ENCODE measurements at places on chromosomes 5 and 9.
A peak's percentile ranks its signal among the peaks of the same experiment; 100 is the strongest.

DNA sequence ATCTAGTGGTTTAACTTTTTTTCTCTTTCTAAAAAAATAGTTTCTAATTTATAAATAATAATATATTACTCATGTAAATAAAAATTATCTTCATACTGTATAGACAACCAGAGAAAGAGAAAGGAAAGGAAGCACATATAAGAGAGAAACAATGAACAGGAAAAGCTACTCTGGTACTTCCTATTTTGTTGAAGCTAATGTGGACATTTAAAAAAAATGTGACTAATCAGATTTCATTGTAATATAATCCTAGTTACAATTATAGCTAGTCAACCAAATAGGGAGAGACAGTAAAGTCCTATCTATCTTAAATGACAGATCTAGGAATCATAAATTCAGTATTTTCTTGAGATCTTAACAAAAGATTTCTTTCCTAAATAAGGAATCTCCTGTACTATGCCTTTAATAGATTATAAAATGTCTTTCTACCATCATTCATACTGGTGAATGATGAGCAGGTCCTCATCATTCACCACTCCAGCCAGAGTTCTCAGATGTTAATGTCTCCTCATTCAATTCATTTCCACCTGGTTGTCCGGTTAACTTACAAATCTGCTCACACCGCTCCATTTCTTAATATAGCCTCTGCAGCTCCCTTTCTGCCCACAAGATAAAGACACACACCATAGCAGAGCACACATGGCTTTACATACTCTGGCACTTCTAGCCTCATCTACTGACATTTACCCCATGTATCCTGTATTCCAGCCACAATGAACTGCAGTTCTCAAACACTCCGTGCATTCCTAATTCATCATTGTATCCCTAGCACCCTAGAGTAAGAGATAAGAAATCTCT, 30.9 kb downstream of the ZFR start:
- no peak for DNase-seq

- peak; percentile 42 for DNase-seq
These were observed 91.2 kb downstream of the RFK start for GRCh38 chr9:76302947-76303550.

GRCh38 chr9:108363311-108363710, 492.5 kb downstream of the ACTL7B start:
- DNase-seq, result no peak

- no peak for DNase-seq
These were observed 55.7 kb downstream of the LHFPL2 start for GRCh38 chr5:78592735-78593386.

DNA sequence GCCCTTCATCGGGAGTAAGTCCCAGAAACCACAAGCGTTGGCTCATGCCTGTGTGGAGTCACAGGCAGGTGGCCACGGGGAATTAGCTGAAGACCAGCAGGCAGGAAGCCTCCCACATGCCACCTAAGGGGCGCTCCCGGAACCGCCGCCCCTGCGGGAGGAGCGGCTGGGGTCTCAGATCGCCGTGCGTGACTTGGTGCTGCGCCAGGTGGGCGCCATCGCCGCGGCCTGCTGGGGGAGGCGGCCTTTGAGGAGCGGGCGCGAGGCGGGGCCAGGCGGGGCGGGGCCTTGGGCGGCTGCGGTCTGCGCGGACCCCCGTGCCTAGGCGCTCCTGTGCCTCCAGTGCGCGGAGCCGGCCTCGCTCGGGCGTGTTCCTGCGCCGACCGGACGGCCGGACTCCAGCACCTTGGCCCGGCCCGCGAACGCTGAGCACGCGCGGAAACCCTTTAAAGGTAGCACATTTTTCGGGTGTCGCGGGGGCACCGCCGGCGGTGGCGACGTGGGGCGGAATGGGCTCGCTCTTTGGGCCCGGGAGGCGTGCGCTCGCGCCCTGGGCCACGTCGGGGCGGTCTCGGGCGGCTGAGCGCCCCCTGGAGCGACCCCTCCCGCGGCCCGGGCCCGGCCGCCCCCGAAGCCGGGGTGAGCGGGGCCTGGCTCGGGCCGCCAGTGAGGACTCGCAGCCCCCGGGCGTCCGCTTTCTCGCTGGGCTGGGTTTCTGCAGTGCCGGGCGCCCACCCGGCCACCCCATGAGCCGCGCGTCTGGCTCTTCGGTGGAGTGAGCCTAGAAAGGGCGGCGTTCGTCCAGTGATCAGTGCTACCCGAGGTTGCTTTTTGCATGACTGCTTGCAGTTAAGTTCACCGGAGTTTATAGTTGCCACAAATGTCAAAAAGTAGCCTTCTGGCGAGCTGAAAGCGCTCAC, 24.5 kb downstream of the LECT2 start:
- DNase-seq, result no peak

DNA sequence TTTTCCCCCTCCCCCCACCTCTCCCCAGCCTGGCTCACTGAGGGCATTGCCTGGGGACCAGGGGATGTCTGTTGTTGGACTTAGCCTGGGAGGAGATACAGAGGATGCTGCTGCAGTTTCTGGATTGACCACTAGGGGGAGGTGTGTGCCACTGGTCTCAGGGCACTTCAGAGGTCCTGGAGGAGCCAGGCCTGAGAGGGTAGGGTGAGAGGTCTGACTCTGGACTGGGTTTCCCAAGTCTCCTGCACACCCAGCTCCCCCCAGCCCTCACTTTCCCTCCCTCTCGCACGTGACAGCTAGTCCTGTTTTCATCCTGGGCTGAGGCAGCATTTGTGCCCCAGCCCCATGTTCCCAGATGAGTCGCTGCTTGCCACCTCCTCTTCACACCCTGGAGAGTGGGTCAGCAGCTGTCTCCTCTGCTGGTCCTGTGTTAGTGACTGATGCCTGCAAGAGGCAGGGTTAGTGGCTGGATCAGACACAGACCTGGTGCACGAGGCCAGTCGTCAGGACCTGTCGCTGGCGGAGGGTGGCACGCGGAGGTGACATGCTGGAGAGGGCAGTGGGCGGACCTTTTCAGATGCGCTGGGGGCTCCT, 4.4 kb downstream of the IL3 start:
- DNase-seq, result peak; percentile 80

DNA sequence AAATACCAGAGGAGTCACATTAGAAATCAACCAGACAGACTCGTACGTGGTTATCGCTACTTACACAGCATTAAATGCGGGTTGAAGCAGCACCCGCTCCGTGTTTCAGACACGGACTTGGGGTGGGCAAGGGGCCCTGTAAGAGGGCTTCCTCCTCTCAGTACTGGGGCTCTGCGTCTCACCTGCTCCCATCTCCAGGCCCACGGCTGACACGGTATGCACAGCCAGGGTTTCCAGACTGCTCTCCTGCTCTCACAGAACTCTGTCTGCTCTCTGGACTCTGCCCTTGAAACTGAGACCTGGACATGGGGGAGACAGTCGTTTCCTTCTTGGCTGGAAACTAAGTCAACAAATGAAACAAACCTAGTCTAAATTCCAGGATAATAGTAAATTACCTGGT, 24.7 kb upstream of the RASGEF1C start:
- no peak for DNase-seq

GRCh38 chr5:179436321-179437122, 91.3 kb upstream of the ADAMTS2 start:
- DNase-seq, result no peak

- DNase-seq, result no peak
These were observed 537.7 kb upstream of the NMUR2 start for GRCh38 chr5:152942633-152943336.

DNA sequence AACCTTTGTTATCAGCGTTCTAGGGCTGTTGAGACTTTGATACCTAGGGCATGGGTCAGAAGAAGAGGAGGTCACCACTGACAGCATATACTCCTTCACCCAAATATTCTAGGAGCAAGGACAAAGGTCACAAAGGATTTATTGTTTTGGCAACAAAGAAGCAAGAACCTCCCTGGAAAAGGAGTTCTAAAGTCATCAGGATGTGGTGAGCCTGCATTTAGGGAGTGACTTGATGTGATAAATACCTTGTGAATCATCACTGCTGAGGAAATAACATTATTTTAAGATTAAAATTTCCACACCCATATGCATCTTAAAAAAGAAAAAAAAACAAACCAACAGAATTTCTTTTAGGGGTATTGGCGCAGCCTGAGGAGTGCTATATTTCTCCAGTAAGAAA, 13.9 kb downstream of the IFNA1 start:
- DNase-seq, result peak; percentile 31

- DNase-seq, result no peak
These were observed 76.6 kb downstream of the MAPKAP1 start for GRCh38 chr9:125630436-125630835.

DNA sequence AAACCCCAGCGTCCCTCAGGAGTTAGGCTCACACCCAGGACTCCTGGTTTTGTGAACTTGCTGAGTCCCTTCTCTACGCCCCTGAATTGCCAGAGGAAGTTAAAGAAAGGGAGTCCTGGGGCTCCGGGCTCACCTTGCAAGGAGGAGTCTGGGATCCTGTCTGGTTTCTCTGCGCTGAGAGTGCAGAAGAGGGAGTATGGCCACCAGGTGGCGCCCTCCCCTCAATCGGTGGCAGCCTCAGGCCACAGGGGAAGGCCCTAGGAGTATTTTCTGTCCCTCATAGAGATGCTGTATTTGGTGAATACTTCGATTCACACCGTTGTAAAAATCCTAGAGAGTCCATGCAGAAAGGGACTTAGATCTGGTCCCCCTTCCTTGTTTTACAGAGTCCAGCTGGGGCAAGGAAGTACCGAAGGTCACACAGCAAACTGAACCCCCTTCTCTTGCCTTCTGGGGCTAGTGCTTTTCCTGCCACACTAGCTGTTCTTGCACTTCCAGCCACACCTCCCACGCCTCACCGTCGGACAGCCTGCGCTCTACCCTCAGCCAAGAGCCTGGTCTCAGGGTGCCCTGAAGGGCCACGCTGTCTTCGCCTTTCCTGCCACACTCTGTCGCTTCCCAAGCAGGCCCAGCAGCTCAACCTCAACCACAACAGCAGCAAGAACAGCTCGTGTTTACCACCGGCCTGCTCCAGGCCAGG, 10.2 kb downstream of the HAND1 start:
- DNase-seq, result peak; percentile 62

- DNase-seq, result no peak
These were observed 132.9 kb upstream of the ANKH start for GRCh38 chr5:15004506-15004905.

GRCh38 chr9:134773842-134774241, 106.8 kb upstream of the FCN2 start:
- DNase-seq, result no peak

DNA sequence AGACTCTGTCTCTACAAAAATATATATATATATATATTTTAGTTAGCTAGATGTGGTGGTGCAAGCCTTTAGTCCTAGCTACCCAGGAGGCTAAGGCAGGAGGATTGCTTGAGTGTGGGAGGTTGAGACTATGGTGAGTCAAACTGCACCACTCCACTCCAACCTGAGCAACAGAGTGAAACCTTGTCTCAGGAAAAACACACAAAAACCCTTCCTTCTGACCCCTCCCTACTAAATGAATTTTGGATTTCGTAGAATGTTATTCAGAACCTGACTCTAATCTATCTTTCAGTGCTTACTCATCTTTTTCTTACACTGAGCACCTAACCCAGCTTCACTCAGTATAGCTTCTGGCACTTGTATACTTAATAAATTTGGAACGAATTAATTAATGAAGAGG, 35.2 kb upstream of the IL7R start:
- no peak for DNase-seq

- no peak for DNase-seq
These were observed 54.4 kb downstream of the EBF1 start for GRCh38 chr5:159045165-159045811.

GRCh38 chr5:21236971-21237427, 1249.0 kb upstream of the CDH18 start:
- DNase-seq, result no peak

DNA sequence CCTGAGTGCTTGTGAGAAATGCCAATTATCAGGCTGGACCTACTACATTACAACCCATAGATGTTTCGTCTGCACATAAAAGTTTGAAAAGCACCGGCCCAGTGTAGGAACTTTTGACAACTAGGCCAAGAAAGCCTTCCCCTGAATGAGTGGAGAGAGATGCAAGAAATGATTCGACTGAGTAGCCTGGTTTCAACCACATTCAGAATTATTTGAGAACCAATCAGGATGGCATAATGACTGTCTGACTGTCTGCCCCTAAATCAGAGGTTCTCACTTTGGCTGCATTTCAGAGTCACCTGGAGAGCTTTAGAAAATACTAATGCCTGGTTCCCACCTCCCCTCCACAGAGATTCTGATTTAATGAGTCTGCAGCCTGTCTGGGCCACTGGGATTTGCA, 61.1 kb downstream of the FRMD3 start:
- DNase-seq, result no peak

DNA sequence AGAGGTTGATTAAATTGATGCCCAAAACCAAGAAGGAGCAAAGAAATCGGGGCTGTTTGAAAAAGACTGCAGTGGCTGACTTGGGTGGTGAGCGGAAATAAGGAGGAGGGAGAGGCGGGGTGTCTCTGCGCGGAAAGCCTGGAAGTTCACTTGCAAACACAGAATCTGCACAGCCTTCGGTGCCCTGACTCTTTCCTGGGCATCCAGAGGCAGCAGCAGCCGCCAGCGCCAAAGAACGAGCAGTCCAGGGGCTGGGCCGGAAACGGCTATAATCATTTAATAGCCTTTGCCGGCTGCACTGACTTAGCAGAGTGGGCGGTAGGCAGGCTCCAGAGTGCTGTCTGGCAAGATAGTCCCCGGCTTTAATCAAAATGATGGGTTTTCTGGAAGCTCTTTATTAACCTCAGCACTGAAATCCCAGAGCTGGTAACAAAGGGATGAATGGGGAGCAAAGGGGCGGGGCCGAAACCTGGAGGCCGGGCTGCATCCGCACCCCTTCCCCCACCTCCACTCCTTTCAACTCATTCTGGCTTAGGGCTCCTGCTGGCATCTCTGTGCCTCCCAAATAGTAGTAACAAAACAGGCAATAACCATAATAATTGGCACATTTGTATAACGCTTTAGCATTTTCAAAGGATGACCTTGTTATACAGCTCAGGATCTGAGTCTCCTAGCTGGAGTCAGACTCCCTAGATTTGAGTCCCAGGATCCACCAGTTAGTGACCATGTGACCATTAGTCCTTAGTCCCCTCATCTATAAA, 35.7 kb downstream of the PCDHAC2 start:
- DNase-seq, result peak; percentile 11

DNA sequence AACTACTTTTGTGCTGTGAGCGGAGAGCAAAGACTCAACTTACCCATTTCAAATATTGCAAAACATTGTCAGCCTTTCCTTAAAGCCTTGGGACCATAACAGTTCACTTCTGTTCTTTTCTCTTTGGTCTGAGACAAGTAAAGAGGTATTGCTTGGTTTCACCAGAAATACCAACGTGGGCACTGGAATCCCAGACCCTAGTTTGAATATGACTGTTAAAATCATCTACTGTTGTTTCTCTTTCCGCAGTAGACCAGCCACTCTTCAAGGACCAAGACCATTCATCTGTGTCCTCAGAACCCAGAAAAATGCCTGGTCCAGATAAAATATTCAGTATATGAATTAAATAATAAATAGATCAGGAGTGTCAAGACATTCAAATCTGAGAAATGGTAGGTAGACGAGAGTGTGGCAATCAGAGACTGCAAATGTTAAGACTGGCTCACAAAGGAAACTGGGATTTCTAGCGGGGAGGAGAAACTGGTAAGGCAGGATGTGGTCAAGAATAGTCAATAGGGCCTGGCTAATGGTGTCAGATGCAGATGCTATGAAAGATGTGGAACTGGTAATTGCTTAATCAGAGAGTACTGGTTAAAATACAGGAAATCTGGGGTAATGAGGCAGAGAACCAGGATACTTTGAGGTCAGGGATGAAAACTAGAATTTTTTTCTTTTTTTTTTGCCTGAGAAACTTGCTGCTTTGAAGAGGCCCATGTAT, 82.1 kb upstream of the IL33 start:
- DNase-seq, result peak; percentile 32

GRCh38 chr9:15509931-15510788, 610 bp downstream of the PSIP1 start:
- peak; percentile 31 for DNase-seq

- no peak for DNase-seq
These were observed 17.0 kb downstream of the NIM1K start for GRCh38 chr5:43209060-43209459.

All from EL (cell line).